ENCODE measurements at places on chromosomes 1 and 21. TPM values are rescaled to one million over a fixed set of nuclear protein-coding genes. Genes with fewer than 3 reads are reported as not detected.
A peak's percentile ranks its signal among the peaks of the same experiment; 100 is the strongest.

Gene SLC30A10
- total RNA-seq, result not detected

DNA sequence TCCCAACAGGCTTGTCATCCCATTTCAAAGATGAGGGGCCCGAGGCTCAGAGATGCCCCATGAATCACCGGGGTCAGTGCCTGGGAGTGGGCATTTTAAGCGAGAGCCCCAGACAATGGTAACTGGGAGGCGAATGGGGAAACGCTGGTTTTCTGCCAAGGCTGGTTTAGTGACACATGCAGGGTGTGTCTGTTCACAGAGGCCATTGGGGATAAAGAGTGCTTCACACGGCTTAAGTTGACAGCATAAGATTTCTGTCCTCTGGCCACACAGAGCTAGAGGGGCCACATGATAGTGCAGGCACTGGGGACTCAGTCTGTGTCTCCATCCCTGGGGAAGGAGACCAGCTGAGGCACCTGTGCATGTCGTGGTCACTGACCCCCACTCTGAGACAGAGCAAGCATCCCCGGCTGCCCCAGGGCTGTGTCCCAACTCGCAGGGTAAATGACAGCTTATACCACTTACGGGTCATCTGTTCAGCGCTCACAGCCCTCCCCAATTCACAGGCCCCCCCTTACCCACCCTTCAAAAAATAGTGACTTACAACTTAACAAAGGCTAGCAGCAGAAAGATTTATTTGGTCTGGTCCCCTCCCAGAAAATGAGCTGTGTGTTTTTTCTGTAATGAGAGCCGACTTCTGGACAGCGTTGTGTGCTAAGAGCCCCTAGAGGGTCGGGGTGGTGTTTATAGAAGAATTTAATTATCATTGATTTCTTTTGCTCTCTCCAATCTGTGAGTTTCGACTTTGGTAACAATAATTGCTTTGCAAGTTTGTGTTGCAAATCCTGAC lies 34.9 kb upstream of the ARHGEF16 start:
- no peak for DNase-seq

DNA sequence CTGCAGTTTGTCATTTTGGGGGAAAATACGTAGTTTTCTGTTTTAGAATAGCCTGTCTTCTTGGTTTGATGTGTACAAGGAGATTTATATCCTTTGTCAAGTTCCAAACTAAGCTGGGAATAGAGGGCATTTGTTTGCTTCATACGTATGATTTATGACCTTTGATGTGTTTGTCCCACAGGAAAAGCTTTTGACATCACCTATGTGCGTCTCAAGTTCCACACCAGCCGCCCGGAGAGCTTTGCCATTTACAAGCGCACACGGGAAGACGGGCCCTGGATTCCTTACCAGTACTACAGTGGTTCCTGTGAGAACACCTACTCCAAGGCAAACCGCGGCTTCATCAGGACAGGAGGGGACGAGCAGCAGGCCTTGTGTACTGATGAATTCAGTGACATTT lies 79.9 kb downstream of the LAMC1 start:
- no peak for DNase-seq

GRCh38 chr21:39660191-39660980 lies 47.6 kb downstream of the B3GALT5 start:
- DNase-seq, result peak; percentile 65

DNA sequence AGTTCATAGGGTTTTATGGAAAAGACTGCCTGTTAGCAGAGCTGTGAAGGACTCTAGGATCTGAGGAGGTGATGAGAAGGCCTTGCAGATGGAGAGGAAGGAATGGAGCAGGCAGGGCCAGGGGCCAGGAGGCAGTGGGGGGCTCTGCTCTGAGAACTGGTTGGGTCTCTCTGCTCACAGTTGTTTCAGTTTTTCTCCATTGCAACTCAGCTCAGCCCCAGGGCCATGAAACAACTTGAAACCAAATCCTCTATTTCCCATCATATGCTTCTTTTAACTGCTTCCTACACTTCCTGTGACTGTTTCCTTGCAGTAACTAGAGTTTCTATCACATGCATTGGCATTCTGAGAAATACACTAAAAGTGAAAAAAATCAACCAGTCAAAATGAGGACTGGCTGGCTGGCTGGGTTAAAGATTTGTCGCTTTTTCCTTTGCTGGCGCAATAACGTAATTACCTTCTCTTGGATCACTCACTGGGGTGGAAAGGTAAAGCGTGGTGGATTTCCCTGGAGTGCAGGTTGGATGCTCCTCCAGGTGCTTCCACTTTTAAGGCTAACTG lies 172.0 kb downstream of the CDC7 start:
- no peak for DNase-seq

DNA sequence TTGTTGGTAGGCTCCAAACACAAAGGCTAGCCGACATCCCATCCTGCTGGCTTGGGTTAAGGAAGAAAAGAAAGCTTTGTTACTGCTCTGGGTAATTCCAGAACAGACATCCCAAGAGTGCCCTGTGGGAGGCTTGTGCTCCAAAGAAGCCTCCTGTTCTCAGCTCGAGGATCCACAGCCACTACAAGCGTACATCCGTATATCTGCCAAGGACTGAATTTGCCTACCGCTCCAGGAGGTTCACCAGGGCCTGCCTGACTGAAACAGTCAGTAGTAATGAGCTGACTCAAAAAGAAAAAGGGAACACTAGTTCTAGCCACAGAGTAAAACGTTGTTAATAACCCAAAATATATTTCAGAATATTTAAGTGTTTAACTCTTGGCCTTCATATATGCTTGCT lies 24.8 kb upstream of the MUTYH start:
- no peak for DNase-seq

DNA sequence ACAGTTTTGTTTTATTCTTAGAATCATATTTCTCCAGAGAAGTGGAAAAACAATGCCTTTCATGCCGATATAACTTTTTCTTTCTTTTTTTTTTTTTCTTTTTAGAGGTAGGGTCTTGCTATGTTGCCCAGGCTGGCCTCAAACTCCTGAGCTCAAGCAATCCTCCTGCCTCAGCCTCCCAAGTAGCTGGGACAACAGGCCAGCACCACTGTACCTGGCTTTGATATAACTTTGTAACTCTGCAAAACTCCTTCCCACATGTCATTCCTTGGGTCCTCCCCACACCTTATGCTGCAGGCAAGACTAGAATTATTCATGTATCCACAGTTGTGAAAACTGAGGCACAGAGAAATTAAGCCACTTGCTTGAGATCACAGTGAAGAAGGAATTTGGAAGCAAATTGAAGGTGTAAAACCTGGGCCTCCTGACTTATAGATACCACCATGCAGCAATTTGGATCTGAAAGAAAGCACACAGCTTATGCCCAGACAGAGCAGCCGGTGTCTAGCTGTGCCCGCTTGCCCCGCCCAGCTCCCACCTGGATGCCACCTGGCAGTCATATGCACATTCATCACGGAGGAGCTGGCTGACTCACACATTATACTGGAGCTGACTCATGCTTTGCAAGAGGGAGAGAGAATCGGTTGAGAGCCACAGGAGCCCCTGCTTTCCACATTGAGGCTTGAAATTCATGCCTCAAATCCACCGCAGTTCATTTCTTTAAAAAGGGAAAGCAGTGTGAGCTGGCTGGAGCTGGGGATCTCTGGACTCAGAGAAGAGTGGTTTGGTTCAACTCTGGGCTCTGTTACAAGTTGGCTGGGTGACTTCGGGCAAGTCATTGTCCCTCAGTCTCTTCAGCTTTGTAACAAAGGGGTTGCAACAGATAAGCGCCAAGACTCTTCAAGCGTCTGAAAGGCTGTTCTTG lies 8.3 kb upstream of the SLC2A1 start:
- DNase-seq, result peak; percentile 96

Gene ADGRB2
- 2.6 TPM for total RNA-seq

Gene TOR3A
- 53.6 TPM for total RNA-seq

DNA sequence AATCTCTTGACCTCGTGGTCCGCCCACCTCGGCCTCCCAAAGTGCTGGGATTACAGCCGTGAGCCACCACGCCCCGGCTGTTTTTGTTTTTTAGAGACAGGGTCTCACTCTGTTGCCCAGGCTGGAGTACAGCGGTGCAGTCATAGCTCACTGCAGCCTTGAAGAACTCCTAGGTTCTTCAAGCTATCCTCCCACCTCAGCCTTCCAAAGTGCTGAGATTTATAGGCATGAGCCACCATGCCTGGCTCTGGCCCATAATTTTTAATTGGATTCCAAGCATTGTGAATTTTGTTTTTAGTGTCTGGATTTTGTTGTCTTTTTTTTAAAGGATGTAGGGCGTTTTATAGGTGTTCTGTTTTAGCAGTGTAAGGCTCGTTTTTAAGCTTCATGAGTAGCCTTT lies 28.6 kb upstream of the TXLNA start:
- DNase-seq, result no peak

DNA sequence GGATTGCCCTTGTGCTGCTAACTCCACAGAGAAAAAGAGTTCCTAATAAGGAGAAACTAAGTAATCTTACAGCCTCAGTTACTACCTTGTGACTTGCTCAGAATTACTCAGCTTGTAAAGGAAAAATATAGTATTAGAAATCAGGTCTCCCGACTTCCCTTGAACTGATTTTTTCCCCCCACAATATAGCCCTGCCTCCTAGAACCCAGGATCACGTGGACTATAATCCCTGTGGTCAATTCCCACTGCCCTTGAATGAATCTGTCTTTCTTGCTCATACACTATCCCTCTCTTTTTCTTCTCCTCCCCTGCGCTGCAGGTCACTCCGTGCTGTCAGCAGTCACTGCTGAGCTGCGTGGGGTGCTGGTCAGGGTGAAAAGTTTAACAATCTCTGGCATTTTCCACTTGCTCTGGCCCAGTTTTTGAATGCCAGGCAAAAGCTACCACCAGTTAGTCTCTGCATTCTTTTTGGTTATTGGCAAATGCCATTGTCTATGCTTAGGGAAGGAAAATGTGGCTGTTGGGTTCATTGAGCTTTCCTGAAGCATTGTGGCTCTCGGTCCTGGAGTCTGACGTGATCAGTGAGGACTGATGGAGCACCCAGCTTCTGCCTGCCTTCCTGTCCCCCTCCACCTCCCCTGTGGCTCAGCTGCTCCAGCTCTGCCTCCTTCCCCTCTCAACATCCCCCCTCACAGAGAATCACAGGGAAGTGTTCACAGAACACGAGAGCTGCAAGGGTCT lies 1.9 kb upstream of the MYOC start:
- DNase-seq, result no peak

GRCh38 chr1:157085421-157085820 lies 14.2 kb downstream of the ETV3L start:
- DNase-seq, result no peak

GRCh38 chr1:116439701-116440100 lies 66.7 kb downstream of the ATP1A1 start:
- no peak for DNase-seq

GRCh38 chr21:26188422-26188821 lies 17.9 kb upstream of the APP start:
- no peak for DNase-seq

Measured in kidney epithelial cell (primary cell).